NCI-H748 treated with DMSO at 0.1 percent for 48 hours (cell line): ENCODE measurements at places on chromosomes 1 and 21.

DNA sequence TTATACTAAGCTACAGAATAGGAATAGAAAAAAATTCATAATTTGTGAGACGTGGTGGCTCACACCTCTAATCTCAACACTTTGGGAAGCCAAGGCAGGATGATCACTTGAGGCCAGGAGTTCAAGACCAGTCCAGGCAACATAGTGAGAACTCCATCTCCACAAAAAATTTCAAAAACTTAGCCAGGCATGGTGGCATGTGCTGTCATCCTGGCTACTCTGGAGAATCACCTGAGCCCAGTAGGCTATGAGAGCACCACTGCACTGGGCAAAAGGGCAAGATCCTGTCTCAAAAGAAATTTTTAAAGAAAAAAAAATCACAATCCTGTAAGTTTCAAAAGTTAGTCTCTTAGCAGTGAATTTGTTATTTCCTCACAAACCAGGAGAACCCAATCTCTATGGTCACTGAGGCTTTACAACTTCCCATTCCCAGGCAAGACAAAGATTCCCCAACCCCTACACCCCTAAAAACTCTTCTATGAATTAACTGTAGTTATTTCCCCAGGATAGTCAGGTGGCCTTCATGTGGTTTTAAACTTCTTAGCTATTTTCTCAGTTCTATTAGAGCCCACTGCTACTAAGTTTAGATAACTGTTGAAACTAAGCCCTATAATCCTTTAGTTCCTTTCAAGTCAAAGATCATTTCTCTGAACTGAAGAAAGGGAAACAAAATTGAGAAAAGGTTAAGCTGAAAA, 74.5 kb downstream of the FOXJ3 start:
- no peak for DNase-seq

DNA sequence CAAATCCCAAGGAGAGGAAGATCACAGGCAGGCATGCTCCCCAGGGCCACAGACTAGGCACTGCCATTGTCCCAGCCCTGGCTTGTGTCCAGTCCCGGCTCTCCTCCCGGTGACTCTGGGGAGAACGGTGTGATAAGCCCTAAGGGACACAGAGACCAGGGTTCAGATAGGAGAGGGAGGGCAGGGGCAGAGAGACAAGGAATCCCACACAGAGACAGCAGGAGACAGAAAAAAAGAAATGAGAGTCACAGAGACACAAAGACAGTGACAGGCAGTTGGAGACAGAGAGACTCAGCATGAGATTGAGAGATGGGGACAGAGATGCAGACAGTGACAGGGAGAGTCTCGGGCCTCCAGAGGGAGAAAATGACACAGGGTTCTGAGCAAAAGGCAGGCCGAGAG, 361 bp downstream of the INSRR start:
- no peak for DNase-seq

GRCh38 chr1:24903955-24904730, 25.9 kb downstream of the RUNX3 start:
- no peak for DNase-seq

- DNase-seq, result no peak
Observed at GRCh38 chr1:20076710-20077461, 6.9 kb downstream of the PLA2G5 start.

- no peak for DNase-seq
Observed at GRCh38 chr1:115281143-115281542, 56.9 kb downstream of the NGF start.

DNA sequence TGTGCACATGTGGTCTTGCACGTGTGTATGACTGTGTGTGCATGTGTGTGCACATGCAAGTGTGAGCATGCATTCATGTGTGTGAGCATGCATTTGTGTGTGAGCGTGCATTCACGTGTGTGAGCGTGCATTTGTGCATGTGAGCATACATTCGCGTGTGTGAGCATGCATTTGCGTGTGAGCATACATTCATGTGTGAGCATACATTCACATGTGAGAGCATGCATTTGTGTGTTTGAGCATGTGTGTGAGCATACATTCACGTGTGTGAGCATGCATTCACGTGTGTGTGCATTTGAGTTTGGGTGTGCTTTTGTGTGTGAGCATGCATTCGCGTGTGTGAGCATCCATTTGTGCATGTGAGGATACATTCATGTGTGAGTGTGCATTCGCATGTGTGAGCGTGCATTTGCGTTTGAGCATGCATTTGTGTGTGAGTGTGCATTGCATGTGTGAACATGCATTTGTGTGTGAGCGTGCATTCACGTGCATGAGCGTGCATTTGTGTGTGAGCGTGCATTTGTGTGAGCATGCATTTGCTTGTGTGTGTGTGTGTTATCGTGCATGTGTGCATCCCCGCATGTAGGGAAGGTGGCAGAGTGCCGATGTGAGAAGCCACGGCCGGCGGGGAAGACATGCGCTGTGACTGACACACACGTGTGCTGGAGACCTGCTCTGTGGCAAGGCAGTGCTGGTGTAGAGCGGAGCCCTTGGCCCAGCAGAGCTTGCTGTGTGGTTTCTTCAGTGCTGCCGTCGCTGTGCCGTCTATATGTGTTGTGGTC, 18.2 kb downstream of the ITGB2 start:
- no peak for DNase-seq

GRCh38 chr21:42692688-42693087, 39.3 kb downstream of the PDE9A start:
- no peak for DNase-seq

- no peak for DNase-seq
Observed at GRCh38 chr21:44935533-44935927, 4.3 kb upstream of the SLX9 start.

DNA sequence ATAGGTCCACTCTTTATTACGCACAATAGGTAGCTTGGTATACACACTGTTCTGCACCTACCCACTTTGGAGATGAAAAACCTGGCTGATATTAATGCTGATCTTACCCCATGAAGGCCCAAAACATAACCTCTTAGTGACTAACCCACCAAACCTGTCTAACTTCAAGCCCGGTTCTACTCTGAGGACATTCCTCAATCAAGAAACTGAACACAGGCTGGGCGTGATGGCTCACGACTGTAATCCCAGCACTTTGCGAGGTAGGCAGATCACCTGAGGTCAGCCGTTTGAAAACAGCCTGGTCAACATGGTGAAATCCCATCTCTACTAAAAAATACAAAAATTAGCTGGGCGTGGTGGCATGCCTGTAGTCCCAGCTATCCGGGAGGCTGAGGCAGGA, 50.5 kb downstream of the EYA3 start:
- DNase-seq, result no peak

DNA sequence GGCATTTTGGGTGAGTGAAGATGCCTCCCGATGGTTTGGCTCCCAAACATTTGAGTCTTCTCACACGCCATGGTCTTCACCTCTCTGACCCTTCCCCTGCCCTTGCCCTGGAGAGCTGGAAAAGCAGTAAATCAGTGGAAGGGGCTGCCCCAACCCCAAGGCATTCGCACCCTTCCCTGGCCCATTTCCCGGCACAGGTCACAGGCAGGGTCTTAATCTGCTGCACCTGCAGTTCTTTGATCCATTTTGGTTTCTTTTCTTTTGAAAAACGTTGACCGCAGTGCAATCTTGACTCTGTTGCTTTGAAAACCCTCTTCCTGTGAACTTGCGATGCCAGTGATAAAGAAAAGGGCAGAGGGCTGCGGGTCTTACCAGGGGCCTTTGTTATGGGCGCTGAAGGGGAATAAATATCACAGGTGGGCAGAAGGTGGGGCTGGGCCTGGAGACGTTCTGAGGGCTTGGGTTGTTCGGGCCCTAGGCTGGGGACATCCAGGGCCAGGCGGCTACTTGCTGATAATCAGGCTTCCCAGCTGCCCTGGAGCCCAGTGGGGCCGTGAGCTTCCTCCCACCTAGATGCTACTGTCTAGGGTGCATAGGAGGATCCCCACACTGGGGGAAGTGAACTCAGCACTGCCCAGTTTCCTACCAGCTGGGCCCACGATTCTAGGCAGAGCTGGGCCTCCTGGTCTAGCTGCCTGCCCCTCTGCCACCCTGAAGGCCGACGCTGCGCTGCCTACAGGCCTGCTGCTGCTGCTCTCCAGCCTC, 38.6 kb upstream of the EPS8L3 start:
- DNase-seq, result no peak

DNA sequence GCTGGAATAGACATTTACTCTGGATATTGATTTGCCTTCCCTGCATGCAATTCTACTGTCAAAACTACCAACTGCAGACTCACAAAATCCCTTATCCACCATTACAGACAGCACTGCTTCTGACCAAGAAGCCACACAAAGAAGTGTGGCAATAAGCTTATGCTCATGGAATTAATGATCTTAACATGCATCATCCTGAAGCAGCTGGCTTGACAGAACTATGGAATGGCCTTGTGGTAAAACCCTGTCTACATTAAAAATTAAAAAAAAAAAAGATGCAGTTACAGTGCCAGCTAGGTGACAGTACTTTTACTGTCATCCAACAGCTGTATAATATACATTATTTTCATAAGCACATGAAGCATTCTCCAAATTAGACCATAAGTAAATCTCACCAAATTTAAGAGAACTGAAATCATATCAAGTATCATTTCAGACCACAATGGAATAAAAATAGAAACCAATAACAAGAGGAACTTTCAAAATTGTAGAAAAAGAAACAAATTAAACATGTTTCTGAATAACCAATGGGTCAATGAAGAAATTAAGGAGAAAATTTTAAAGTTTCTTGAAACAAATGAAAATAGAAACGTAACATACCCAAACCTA, 70.7 kb downstream of the SCMH1 start:
- DNase-seq, result no peak

GRCh38 chr1:221700536-221700935, 41.4 kb downstream of the DUSP10 start:
- no peak for DNase-seq

- no peak for DNase-seq
Observed at GRCh38 chr1:39103328-39104157, 77.4 kb downstream of the NDUFS5 start.

DNA sequence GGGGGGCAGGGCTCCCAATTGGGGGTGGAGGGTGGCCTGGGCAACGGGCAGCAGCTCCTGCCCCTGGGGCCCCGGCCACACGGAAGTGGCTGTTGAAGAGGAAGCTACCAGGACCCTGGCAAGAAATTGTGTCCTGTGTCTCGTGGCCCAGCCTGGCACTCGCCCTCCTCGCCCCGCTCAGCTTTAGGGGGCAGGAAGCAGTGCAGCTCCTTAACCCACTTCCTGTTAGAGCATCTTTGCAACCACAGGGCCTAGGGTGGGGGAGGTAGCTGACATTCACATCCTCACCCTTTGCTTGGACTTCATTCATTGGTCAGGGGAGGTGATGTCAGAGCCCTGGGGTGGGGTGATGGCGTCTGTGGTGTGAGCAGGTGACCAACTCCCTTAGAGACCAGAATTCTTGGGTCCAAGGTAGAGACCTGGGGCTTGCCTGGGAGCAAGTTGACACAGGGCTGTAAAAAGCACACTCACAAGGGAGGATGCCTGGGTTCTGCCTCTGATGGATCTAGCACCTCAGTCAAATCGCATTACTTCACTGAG, at the start of gene ARHGAP30:
TSS of gene ARHGAP30 (minus strand) at position 161 of the 540 bp plus-strand sequence. CDS start 267 bp downstream, outside the sequence.
- no peak for DNase-seq

DNA sequence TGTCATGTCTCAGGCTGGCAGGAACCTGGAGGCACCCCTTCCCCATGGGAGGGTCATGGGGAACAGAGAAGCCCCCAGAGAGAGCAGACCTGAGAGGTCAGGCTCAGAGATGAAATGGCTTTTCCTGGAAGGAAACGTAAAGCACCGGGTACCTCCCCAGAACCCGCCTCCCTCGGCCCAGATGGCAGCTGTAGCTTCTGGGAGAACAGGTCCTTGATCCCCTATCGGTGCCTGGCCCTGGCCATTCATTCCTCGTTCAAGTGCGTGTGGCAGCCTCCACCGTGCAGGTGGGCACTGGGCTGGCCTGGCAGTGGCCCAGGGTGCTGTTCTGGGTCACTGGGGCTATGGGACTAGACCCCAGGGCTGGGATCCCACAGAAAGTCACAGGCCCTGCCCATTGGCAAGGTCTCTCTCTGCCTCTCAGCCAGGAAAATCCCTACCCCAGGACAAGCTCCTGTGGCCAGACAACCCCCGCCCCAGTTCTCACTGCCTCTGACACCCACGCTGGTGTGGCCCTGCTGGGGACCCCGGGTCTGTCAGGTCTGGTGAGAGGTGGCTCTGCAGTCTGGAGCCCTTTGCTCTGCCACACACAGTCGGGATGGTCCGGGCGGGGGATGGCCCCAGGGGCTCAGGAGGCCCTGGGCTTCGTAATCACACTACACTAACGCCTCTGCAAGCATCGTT, 183.2 kb upstream of the VAMP3 start:
- no peak for DNase-seq

GRCh38 chr1:163875200-163875926, 553.6 kb downstream of the NUF2 start:
- DNase-seq, result no peak

DNA sequence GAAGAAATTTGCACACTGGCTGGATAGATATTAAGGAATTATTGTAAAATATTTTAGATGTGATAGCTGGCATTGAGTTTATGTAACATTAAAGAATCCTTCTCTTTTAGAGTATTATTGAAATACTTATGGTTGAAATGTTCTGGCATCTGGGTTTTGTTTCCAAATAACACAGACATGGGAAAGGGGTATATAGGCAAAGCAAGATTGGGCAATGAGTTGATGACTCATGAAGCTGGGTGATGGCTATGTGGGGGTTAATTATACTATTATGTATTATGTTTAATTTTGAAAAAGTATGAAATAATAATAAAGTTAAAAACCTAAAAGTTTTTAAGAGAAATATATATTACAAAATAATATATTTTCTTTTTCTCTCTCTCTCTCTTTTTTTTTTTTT, 12.5 kb upstream of the PTPN14 start:
- no peak for DNase-seq

DNA sequence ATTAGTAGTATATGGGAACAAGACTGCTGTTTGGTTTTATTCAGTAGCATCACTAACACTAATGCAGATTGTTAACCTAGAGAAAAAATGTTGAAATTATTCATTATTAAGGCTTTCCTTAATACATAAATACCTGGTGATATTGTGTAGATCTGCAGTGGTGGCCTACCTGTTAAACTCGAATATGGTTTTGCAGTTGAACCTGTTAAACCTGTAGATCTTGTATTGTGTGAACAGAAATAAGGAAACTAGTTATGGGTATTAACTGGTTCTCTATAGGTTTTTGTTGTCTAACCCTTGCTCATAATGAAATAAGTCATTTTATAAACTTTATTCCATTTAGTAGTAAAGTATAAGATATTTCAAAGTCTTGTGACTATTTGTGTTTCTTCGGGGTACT, 23.9 kb downstream of the PKN2 start:
- no peak for DNase-seq

- no peak for DNase-seq
Observed at GRCh38 chr1:181104042-181104789, 15.7 kb downstream of the IER5 start.

GRCh38 chr1:12615159-12615864, 2.7 kb downstream of the DHRS3 start:
- no peak for DNase-seq

DNA sequence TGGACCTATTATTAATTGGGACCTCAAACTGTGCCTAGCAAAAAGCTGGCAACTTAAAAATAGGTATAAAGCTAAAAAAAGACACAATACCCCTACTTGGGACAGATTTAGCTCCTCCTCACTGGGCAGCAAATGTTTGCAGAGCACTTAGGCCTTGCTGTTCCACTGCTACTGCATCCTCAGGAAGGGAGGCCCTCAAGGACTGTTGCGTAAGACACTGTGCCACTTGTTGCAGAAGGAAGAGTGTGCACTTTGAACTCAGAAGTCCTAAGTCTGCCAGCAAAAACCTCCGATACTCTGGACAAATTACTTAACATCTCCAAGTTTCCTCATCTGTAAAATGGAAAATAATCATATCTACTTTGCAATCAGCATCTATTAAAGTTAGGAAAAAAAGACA, 322.9 kb downstream of the BARHL2 start:
- DNase-seq, result no peak

GRCh38 chr1:43449708-43450069, 4.0 kb downstream of the HYI start:
- DNase-seq, result no peak
